B cell (primary cell): ENCODE measurements at places on chromosomes 2 and 18. TPM values are rescaled to one million over a fixed set of nuclear protein-coding genes. Genes with fewer than 3 reads are reported as not detected.

GRCh38 chr2:174675615-174676014 is 78.0 kb upstream of the WIPF1 start:
- no peak for DNase-seq

DNA sequence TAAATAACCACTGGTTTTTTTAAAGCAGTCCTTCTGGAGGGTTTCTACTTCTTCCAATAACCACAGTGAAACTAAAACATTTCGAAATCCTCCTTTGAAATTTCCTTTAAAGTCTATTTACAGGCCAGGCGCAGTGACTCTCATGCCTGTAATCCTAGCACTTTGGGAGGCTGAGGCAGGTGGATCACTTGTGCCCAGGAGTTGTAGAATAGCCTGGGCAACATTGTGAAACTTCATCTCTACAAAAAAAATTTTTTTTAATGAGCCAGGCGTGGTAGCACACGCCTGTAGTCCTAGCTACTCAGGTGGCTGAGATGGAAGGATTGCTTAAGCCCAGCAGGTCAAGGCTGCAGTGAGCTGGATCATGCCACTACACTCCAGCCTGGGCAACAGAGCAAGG is 15.2 kb downstream of the KIDINS220 start:
- DNase-seq, result no peak

DNA sequence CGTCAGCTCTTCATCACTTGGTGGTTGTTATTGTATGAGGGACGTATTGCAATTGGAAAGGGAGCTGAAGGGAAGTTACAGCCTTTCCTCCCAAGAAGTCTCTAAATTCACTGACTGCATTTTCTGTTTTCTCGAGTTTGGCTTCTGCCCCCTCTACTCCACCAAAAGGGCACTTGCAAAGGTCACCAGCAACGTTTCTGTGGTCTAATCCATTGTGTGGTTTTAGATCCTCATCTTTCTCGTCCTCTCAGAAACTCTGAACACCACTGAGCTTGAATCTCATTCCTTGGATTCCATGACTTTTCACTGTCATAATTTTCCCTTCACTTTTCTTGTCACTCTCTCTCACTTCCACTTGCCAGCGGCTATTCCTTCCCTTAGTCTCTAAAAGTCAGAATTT is 308.0 kb downstream of the AFF3 start:
- DNase-seq, result no peak

DNA sequence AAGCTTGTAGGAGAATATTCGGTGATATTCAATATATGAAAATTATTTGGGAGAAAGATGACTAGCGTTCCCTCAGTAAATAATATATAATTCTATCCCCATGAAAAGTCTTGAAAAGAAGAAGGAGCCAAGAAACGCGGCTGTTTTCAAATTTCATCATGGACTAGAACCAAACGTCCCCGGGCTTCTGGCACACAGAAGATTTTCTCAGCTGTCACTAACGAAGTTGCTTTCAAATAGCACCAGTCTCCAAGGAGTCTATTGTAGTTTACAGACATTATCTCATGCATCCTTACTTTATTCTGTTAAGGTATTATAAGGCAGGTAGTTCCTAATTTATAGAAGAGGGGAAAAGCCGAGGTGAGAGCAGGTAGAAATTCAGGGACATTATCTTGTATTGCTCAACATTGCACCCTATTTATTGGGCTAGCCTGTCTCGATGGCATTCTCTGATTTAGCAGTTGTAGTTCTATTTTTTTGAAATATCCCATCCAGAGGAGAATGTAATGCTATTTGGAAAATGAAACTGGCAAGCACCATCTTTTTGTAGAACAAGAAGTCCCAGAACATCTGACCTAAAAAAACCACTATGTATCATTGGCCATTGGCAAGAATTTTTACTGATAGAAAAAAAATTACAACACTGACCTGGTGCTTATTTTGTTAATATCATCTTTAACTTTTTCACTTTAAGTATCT is 198.1 kb upstream of the RASGRP3 start:
- DNase-seq, result no peak

GRCh38 chr2:137525641-137526190 is 438.6 kb upstream of the HNMT start:
- DNase-seq, result no peak

DNA sequence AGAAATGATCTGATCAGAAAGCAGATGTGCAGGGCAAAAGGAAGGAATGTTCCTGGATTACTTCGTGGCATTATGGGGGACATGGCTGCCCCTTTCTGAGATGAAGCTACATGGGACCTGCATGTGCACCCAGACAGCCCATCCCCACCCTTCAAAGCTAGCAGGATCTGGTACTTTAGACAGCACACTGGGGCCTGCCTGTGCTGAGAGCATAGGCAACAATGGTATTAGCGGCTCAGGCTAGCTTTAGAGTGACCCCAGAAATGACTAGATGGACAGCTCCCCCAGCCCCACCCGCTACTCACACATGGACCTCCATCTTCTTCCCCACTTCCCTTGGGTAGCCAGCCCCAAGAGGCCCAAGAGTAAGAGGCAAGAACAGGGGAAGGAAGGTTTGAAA is 61.5 kb upstream of the NFE2L2 start:
- no peak for DNase-seq

DNA sequence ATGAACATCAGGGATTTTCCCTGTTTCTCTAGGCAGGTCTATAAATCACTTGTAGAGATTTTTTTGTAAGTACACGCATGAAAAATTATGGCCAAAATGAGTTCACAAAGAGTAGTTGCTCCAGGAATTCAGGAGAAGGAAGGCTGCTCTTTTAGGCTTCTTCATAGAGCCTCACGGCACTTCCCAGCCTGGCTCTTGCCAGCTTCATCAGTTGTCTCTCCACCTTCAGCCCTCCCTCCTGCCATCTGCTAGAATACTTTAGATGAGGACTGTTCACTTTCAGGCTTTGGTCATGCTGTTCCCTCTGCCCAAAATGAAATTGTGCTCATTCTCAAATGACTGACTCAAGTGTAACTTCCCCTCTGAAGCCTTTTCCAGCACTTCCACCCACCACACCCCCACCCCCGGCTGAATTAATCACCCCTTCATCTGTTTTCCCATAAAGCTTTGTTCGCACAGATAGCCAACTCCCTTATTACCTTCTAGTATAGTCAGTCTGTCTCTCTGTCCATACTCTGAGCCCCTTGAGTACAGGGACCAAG is 1.8 kb upstream of the ABCA12 start:
- no peak for DNase-seq

DNA sequence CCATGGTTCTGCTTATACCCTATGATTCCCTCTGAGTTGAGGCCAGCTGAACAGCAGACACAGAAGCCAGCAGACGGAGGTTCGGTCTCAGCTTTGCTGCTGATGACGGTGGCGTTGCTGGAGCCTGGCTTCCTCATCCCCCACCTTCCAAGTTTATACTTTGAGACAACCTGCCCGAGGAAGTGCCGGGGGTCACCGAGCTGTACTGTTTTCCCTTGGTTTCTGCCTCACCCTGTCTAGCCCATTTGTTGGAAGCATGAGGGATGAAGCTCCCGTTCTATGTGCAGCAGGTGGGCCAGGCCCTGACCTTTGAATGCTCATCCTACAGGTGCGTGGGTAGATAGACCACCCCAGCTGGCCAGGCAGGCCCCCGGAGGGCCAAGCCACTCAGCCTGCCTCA is 117.3 kb downstream of the MYCN start:
- no peak for DNase-seq

DNA sequence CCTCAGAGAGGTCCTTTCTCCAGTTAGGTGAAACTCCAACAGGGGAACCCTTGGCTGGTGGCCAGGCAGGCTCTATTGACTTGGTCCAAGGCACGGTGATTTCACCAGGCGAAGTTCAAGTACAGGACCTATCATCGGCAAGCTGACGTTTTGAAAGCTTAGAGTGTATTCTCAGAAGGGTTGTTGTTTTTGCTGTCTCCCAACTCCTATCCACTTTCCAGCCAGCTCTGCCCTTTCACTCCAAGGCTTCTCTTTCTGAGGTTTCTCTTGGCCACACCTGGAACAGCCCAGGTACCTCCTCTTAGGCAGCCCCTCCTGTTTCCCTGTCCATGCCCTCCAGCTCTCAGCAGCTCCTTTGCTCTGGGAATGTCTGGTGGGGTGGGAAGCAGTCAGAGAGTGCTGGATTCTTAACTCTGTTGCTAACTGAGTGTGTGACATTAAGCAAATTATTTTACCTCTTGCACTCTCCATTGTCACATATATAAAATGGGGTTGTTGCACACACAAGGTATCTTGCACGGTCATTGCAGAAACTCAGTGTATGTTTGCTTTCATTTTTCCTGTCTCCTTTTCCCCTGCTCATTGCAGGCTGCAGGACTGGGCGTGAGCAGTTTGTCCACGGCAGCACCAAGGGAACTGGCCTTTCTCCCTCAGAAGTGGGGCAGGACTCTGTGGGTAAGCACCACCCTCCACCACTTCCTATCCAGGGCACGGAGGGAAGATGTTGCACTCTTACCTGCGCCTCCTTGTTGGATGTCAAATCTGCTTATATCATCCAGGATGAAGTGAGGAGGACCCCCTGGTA is 30.2 kb downstream of the CAPN13 start:
- no peak for DNase-seq

GRCh38 chr2:40556293-40556692 is 104.4 kb upstream of the SLC8A1 start:
- no peak for DNase-seq

- no peak for DNase-seq
Measured at GRCh38 chr2:33317369-33318007, 159.0 kb upstream of the RASGRP3 start.

- no peak for DNase-seq
Measured at GRCh38 chr2:173851141-173851641, 114.0 kb downstream of the SP3 start.

DNA sequence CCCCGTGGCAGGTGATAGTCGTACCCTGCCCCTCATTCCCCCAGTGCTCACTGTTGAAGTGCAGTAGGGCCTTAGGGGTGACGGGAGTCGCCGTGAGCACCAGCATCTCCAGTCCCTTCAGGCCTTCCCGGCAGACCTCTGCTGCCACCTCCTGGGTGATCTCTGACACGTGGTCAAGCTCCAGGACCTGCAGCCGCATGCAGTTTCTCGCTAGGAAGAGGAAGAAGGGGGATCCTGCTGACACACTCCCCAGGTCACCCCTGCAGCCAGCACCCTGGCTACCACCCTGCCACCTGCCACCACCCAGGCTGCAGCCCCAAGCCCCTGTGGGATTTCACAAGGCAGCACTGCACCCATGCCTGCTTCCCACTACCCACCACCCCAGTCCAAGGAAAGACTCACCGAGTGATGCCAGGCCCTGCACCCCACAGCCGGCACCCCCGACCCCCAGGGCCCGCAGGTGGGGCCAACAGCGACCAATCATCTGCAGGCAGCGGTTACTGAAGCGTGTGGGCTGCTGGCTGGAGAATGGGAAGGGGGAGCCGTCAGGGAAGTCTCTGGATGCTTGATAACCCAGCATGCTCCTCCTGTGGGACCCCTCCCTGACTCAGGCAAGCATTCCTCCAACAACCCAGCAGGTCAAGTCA is 23.8 kb downstream of the FBXO41 start:
- DNase-seq, result no peak

DNA sequence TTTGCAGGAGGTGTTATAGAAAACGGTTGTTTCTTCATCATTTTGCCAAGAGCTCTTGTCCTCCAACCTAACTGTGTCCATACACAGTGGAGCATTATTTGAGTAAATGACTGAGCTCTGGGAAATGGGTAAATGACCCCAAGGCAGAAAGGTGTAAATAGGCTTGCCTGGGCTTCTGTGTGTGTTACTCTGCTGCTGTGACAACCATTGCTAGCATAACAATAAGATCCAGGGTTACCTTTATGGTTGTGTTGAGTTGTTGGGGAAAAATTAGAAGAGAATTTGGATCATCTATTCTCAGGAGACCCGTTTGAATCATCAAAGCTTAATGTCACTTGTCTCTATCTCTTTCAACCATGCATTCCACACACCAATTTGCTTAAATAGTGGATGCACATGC is 672.7 kb downstream of the DPP10 start:
- no peak for DNase-seq

- DNase-seq, result no peak
Measured at GRCh38 chr2:237490009-237490711, 3.1 kb downstream of the MLPH start.

FBXO41 gene
- total RNA-seq, result 23.7 and 25.2 TPM in 2 replicates

COL6A3 gene
- 0.10 and 0.22 TPM in 2 replicates for total RNA-seq

MRO gene
- total RNA-seq, result not detected in 2 replicates

PLB1 gene
- 0.25 and 1.3 TPM in 2 replicates for total RNA-seq

PER2 gene
- 11.8 and 12.6 TPM in 2 replicates for total RNA-seq

SMAD7 gene
- total RNA-seq, result 20.9 and 24.8 TPM in 2 replicates

POTEI gene
- not detected in 2 replicates for total RNA-seq

CRACDL gene
- 0.07 and 0.25 TPM in 2 replicates for total RNA-seq

CYP27C1 gene
- total RNA-seq, result not detected in 2 replicates
